ENCODE measurements at places on chromosomes 1 and 21.

DNA sequence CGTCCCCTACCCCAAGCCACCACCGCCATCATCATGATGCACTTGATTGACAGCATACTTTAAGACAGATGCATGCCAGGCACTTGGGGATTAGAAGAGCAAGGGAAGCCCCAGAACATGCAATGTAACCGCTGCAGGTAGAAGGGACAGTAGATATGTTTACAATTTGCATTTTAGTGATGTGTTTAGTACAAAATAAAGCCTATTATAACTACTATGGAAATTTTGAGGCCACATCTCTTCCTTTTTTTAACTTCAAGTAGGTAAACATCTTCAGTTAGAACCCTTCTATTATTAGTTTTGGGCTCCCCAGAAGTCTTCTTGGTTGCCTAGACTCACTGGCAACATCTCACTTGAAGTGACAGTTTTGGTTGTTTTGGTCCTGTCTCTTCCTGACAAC lies 25.3 kb downstream of the CR1L start:
- DNase-seq: no peak

- DNase-seq: no peak
These were observed 65.7 kb downstream of the DISP1 start for GRCh38 chr1:222880587-222880986.

DNA sequence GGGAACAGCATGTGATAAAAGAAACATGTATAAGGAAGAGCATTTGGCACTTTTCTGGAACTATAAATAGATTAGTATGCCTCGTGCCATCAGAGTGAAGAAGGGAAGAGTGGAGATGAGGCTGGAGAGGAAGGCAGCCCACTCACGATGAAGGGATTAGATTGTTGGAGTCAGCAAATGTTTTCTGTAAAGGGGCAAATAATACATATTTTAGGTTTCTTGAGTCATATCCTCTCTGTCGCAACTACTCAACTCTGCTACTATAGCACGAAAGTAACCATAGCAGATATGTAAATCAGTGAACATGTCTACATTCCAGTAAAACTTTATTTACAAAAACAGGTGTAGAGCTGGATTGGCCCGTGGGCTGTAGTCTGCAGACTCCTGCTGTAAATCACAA lies 147.8 kb downstream of the TENT5C start:
- DNase-seq: no peak

- DNase-seq: no peak
These were observed 61.5 kb upstream of the RAB4A start for GRCh38 chr1:229209386-229209785.

DNA sequence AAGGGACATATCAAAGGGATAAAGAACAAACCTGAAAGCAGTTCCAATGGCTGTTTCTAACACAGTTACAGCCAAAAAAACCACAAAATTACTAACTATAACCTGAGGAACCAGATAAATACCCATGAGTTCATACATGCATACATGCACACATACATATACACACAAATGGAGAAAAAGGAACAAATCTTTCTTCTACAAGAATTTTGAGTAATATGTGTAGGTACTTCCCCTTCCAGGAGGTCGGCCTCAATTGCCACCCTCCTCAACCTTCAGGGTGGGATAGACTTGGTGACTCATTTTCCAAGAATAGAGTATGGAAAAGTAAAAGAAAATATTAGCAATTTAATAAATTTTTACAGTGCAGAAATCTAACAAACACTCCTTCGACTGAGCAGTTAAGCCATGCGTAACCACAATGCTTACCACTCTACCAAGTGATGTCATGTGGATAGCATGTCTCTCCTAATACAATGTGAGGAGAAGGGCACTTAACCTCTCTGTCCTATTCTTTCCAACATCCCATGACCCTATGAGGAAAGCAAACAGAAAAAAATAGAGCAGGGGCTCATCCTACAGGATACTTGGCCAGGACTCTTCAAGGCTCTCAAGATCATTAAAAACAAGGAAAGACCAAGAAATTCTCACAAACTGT lies 243.0 kb upstream of the RUNX1 start:
- no peak for DNase-seq

- DNase-seq: no peak
These were observed 2.5 kb downstream of the PRKCZ start for GRCh38 chr1:2052756-2053155.

DNA sequence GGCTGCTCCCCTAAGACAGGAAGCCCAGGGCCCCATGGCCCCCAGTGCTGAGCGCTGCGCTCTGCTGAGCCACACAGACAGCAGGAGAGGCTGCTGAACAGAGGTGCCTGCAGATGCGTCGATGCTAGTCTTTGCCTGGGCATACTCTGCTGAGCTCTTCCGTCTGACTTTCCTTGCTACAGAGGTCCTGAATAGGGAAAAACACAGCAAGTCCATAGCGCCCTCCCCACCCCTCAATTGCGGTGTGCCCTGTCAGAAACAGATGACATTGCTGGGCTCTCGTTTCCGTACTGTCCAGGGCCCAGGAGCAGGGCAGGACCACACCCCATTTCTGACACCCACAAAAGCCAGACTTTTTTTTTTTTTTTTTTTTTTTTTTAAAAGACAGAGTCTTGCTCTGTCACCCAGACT lies 252.5 kb downstream of the SDCCAG8 start:
- DNase-seq: no peak

DNA sequence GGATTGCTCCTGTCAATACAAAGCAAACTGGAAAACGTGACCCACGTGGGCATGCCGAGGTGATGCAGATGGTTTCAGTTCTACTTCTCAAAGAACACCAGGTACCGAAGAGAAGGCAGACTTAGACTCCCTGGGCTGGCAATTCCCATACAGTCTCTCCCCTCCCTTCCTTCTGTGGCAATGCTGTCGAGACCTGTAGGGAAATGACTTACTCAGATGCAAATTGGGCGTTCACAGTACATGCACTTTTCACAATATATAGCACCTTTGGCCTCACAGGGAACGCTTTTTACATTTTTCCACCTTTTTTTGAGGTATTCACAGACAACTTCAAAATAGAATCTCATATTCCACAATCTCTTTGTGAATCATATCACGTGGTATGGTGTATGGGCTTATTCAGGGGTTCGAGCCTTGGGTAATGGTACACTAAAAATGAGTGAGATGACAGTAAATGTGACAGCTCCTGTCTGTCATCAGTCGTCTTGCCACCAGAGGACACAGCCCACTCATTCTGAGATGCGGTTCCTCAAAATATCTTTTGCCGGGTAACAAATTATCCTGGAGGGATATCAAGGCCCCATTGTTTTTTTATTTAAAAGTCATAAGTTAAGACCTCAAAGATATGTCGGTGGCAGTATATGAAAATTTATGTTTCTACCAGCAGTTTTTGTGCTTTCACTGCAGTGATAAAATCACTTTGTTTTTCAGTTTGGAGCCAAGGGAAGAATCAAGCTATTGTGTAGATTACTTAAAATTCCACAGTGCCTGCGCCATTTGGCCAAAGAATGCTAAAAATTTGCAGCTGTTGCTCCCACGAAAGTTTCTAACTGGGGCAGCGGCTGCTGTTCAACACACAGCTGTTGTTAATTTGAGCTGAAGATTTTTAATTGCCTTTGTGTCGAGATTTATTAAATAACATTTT lies 168.4 kb downstream of the ZZZ3 start:
- no peak for DNase-seq

DNA sequence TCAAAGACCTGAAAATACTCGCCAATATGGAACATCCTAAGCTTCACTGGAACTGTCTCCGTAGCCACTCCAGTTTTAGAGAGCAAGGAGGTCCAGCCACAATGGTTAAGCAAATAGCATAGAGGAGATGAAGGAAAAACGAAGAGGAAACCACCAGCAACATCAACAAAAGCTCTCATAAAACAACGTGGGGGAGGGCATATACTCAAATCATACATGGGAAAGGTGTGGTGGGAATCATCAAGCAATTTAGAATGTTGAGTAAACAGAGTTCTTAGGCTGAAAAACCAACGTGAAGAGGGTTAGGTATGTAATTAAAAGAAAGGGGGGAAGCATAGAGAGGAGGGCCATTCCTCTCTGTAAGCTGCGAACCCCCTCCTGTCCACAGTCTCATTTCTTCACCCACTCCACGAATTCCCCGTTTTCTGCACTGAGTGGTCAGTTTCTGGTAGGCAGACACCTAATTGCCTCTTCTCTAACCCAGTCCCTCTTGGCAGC lies 1.0 kb downstream of the TMEM59 start:
- peak; percentile 15 for DNase-seq

GRCh38 chr1:208513799-208514198 lies 269.6 kb upstream of the PLXNA2 start:
- DNase-seq: no peak

- peak; percentile 11 for DNase-seq
These were observed 23.5 kb downstream of the ASB17 start for GRCh38 chr1:75908717-75909152.

DNA sequence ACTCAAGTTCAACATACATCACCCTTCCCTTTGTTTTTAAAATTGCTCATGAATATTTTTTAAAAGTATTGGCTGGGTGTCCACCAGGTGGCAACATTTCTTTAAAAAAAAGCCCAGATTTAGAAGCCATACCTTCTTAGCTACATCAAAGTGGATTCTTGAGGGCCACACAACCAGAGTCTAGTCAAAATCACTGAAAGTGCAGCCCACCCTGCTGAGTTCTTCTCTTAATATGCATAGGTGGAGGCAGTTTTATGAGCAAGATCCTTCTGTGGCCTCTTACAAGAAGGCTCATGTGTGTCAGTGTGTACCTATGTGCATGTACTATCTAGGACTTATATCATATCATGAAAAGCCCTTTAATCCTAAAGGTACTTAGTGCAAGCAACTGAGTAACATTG lies 16.9 kb upstream of the GNG12 start:
- peak; percentile 56 for DNase-seq

DNA sequence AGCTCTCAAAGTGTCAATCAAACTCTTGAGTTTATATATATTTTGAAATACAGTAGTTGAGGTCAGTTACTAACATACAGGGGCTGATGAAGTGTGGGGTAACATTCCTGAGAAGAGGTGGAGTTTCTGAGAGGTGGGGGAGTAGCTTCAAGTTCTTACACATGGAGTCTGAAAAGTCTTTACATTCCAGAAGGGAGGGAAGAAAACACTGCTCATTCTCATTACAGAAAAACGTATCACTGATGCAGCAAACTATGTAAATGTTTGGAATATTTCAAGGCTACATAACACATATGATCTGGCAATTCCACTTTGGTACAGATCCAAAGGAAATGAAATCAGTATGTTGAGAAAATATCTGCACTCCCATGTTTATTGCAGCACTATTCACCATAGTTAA lies 1065.8 kb upstream of the B3GALT2 start:
- no peak for DNase-seq

- DNase-seq: no peak
These were observed 290.2 kb downstream of the HLX start for GRCh38 chr1:221169447-221169889.

GRCh38 chr21:25441835-25442234 lies 165.4 kb downstream of the MRPL39 start:
- no peak for DNase-seq

DNA sequence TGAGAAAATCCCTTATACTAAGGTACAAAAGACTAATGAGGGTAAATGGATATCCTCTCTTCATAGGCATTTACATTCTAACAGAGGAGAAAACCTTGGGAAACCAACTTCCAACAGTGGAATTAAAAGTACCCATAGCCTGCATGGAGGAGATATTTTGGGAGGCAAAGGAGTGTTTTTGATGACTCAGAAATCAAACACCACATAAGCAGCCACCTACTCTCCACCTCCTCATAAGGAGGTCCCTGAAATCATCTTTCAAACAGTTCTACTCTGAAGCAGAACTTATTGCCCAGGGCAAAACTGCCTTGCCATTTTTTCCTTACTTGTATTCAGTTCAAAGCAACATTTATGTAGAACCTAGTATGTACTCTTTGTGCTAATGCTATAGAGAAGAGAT lies 211.3 kb downstream of the KCNH1 start:
- DNase-seq: no peak

DNA sequence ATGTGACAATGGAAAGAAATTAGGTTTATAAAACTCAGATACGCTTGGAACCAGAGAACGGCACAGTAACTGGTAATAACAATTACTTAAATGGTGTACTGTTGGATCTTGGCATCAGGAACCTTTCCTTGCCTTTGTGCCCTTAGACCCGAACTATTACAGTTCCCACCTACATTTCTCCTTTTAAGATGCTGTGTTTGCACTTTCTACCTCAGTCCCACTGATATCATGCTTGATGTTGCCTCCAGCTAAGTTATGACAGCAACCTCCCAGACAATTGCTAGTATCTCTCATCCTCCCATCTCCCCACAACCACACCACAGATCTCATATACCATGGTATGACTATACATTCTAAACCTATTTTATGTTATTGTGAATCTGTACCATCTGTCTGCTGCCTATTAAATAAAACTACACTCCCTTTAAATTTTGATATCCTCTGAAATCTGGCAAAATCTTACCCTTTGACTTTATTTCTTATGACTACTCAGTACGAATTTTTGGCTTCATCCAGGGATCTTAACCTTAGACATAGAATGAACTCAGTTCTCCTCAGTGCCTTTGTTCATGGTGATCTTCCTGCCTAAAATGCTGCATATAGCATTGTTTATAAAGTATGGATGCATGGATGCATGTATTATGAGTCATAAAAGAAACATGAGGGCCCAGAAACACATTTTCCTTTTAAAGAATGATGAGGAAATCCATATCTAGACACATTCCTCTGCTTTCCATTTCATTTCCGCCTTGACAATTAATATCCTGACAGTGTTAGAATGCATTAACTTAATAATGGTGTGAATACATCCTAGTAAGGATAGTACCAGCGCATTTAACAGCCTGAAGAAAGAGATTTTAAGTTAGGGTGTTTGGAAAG lies 64.1 kb downstream of the LRRC8D start:
- DNase-seq: no peak

GRCh38 chr1:233295237-233295974 lies at the start of gene PCNX2:
PCNX2 (minus strand) TSS chr1:233295725; CDS start chr1:233295478, 247 bp downstream.
- DNase-seq: peak; percentile 85

- no peak for DNase-seq
These were observed 56.7 kb downstream of the MRPL39 start for GRCh38 chr21:25550352-25551120.

DNA sequence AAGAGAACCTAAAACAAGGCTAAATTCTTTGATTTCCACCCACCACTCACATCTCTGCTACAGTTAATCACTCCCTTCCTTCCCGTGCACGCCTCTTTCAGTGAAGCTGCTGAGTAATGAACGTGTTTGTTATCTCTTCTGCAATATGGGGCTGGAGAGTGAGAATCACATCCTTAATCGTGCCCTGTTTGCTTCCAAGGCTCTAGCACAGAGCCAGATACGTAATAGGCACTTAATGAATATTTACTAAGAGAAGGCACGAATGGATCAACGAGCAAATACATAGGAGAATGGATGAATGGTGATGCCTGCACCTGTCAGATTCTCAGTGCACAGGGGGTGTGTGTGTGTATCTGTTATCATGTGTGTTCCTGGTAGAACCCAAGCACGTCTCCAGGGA lies 22.1 kb upstream of the FAM43B start:
- DNase-seq: peak; percentile 74

GRCh38 chr1:44489481-44489880 lies 84.4 kb downstream of the RNF220 start:
- no peak for DNase-seq

GRCh38 chr1:231856426-231856825 lies 229.8 kb downstream of the DISC1 start:
- no peak for DNase-seq

GRCh38 chr1:3319874-3320245 lies 134.6 kb upstream of the ARHGEF16 start:
- peak; percentile 4 for DNase-seq

GRCh38 chr21:37842163-37842919 lies 73.9 kb downstream of the KCNJ6 start:
- DNase-seq: no peak

- no peak for DNase-seq
These were observed 2.5 kb downstream of the ZCCHC17 start for GRCh38 chr1:31299365-31299764.

All from NCI-H1417 (cell line).